Motor neuron (in vitro differentiated cells): ENCODE measurements at places on chromosomes 7 and 10. TPM values are rescaled to one million over a fixed set of nuclear protein-coding genes. Genes with fewer than 3 reads are reported as not detected.

GRCh38 chr7:3234851-3235250 is 66.2 kb upstream of the SDK1 start:
- no peak for ATAC-seq

RNF32 gene
- 3.2 and 3.3 TPM in 2 replicates for total RNA-seq

GRCh38 chr7:77352665-77353406 is 63.3 kb downstream of the GSAP start:
- ATAC-seq: no peak

GRCh38 chr10:109219935-109220605 is 703.2 kb downstream of the XPNPEP1 start:
- no peak for ATAC-seq

UNCX gene
- 0.21 TPM in 1 of 2 replicates, not detected in the other for total RNA-seq

GRCh38 chr10:21130108-21130507 is 233.0 kb upstream of the NEBL start:
- ATAC-seq: no peak

GRCh38 chr7:113491305-113491704 is 373.0 kb upstream of the SMIM30 start:
- ATAC-seq: no peak

GRCh38 chr10:47078393-47079203 is 167.4 kb downstream of the PTPN20 start:
- ATAC-seq: no peak

DNA sequence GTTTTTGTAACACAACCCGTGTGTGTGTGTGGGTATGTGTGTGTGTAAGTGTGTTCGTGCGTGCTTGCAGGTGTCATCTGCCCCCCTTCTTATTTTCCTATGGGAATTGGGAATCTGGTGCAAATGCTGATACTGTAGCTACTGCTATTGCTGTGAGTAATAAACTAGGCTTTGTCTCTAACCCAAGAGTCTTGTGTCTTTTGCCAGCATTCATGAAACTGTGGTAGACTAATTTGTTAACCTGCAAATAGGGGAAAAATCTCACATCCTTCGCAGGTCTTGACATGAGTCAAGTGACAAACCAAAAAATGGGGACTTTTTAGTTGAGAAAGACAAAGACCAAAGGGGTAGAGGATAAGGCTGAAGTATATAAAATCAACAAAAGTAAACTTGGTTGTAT is 57.9 kb upstream of the FAM133B start:
- no peak for ATAC-seq

- ATAC-seq: no peak
Observed at GRCh38 chr7:7188091-7188490, 5.7 kb downstream of the C1GALT1 start.

SPDYE2B gene
- not detected in 2 replicates for total RNA-seq

DNA sequence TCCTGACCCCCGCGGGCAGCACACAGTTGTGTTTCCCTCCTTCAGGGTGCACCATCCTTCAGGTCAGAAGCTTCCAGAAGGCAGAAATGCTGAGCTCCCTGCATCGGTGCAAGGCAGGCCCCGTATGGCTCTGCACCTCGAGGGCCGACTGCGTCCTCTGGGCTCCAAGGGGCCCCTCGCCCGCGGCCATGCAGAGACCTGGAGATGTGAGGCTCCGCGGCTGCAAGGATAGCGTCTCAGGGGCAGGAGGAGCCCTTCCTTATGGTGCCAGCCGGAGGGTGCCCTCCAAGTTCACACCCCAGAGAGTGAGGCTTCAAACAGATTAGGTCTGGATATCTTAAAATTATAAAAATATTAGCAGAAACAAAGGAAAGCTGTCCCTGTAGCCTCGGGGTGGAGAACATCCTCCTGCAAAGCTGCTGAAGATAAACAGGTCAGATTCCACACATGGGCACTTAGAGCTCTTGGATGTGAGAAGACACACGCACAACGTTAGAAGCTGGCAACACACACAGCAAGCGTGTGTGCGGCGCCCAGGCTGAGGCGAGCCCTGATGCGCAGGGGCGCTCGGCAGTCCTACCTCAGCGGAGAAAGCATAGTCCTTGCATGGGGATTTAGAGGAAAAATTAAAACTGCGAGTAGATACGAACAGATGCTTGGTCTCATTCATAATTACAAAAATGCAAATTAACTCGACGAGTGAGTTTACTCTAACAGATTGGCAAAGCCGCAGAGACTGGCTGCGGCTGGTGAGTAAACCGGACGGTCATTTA is 20.4 kb downstream of the KNDC1 start:
- no peak for ATAC-seq

GRCh38 chr7:48245751-48246472 is 74.7 kb downstream of the ABCA13 start:
- ATAC-seq: no peak

PDE6C gene
- 0.30 and 0.35 TPM in 2 replicates for total RNA-seq

ADAMTS14 gene
- 0.87 and 1.3 TPM in 2 replicates for total RNA-seq

SHH gene
- 1.2 and 1.7 TPM in 2 replicates for total RNA-seq

- no peak for ATAC-seq
Observed at GRCh38 chr10:93070378-93071176, 3.1 kb upstream of the CYP26A1 start.
